Muscle of leg (tissue), 16 donors: ENCODE measurements at places on chromosomes 12 and 14. TPM values are rescaled to one million over a fixed set of nuclear protein-coding genes. Genes with fewer than 3 reads are reported as not detected.

Gene AVPR1A
- total RNA-seq: 11.7 TPM

Gene BCL2L14
- not detected for total RNA-seq

Gene P2RX2
- total RNA-seq: not detected

Gene SYT1
- total RNA-seq: 2.5 TPM

Gene PPP2R3C
- 34.2 TPM for total RNA-seq

Gene IGFBP6
- 132 TPM for total RNA-seq

Gene PLD4
- total RNA-seq: 3.1 TPM

Gene TAS2R31
- 5.5 TPM for total RNA-seq

Gene NR4A1
- 23.7 TPM for total RNA-seq

Gene GRIP1
- 2.2 TPM for total RNA-seq

Gene SMCO2
- total RNA-seq: not detected

Gene GPRC5D
- total RNA-seq: not detected
